ENCODE measurements at places on chromosomes 7 and 10.

DNA sequence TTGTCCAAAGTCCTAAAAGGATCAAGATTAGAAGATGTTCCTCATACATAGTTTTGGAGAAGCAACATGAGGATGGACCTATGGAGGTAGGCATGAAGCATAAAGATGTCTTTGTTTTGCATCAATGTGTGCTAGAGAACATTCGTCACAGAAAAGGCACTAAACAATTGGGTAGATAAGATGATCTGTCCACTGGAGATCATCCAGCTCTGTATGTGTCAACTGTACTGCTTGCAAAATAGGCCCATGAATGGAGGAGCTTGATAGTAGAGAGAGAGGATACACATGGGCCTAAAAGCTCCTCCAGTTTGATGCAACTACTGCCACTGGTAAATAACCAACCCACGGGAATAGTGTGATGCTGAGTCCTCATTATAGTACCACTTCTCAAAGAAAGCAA lies 286.4 kb upstream of the HGF start:
- DNase-seq, result no peak

- DNase-seq, result no peak
These were observed 62.0 kb upstream of the SCIN start for GRCh38 chr7:12508554-12508953.

DNA sequence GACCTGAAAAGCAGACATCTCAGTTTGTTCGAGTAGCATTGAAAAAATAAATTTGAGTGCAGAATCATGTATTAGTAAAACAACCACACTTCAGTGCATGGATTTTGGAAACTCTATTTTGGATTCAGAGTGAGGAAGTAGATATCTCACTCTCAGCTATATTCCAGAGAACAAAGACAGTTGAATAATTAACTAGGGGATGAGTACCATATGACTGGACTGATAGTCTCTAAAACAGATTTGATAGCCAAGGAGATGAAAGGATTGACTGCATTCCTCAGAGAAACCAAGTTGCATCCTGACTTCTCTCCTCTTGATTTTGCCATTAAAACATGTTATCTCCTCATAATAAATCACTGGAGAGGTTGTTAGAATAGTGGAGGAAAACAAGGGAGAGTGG lies 268.4 kb upstream of the SP4 start:
- DNase-seq, result no peak

DNA sequence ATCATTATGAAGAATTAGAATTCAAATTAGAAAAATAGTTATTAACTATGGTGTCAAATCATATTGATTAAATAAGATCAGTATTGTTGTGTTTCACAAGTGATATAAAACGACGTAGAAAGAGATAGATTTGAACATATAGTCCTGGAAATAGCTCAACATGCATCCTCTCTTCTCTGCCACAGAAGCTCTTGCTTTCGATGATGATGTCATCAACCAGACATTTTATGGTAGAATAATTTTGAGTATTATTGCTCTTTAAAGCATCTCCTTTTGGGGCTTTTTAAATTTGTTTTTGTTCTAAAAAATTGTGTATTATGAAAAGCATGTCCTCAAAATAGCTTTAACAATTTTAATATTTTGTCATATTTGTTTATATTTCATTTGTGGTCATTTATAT lies 95.0 kb downstream of the DGKB start:
- DNase-seq, result no peak

- DNase-seq, result no peak
These were observed 30.8 kb downstream of the C10orf143 start for GRCh38 chr10:130079614-130080460.

- DNase-seq, result no peak
These were observed 405.5 kb upstream of the C7orf33 start for GRCh38 chr7:148185041-148185440.

- DNase-seq, result no peak
These were observed 191.9 kb downstream of the CDK14 start for GRCh38 chr7:90788052-90788451.

DNA sequence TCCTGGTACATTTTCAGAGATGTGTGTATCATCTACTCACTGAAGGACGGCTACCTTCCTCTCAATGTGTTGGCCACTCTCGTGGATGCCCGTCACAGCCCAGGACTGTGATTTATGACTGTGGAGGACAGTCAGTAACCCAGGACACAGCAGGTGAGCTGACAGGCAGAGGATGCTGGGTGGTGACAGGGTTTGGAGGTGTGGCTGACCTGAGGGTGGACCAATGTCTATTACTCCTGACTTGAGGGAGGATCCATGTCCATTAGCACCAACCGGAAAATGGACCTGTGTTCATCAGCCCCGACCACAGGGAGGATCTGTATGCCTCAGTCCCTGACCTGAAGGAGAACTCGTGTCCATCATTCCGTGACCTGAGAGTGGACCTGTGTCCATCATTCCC lies 96.1 kb downstream of the ADCY1 start:
- no peak for DNase-seq

All from globus pallidus (tissue), 1 donor.